Stimulated activated CD8-positive, alpha-beta memory T cell treated with anti-CD3 and anti-CD28 coated beads, Interleukin-4, amount 100 ng/mL, for 1 hour (primary cell): ENCODE measurements at places on chromosomes 3 and 15.

DNA sequence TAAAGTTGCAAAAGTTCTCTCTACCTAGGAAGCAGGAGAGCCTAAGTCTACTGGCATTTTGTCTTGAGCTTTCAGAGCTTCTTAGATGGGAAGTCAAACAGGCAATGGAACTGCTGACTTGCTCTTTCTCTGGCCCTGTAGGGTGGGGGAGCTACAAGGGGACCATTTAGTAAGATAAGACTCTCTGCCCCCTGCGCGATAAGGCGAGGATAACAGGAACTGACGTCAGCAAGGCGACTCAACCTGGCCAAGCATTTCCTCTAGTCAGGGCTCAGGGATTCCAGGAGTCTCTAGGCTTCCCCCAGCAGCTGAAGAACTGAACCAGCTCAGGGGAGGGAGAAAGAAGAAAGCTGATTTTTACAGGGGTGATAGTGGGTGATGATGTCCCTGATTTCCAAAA is 5.8 kb downstream of the RARB start:
- no peak for DNase-seq

DNA sequence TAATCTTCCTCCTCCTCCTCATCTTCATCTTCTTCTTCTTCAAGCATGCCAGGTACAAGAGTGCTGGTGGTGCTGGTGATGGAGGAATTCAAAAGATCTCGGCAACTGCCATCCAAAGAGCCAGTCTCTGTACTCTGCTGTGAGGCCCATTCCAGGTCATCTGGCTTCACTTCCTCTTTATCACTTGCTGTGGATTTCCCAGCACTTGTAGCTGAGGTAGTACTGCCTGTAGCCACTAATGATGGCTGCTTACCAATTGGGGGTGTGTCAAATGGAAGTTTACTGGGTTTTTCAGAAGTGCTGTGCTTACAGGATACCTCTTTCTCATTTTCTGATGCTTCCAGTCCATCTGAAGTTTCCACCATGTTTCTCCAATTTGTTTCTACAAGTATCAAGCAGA is 28.8 kb upstream of the SHC4 start:
- no peak for DNase-seq

GRCh38 chr3:44761101-44761423 is 357 bp downstream of the KIAA1143 start:
- no peak for DNase-seq

GRCh38 chr15:50562735-50563640 is 16.5 kb upstream of the USP50 start:
- DNase-seq = no peak
